ENCODE measurements at places on chromosomes 7 and 10. TPM values are rescaled to one million over a fixed set of nuclear protein-coding genes. Genes with fewer than 3 reads are reported as not detected.

The UCN3 gene
- not detected for total RNA-seq

The ABCC2 gene
- 0.66 TPM for total RNA-seq

DNA sequence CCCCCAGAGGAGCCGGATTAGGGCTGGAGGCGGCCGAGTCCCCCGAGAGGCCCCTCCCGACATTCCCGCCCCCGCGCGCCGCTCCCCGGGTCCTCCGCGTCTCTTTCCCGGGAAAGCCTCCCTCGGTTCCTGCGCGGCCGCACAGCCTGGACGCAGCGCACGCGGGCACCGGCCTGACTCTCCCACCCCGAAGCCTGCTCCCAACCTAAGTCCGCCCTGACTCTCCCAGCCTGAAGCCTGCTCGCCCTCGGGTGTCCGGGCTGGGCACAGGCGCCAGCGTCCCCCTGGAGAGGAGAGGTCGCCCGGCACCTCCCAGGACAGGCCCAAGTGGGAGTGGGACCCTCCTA is 441 bp upstream of the VENTX start:
- DNase-seq: no peak

The MPP7 gene
- total RNA-seq: 5.8 TPM

The TCAF2 gene
- 1.4 TPM for total RNA-seq

DNA sequence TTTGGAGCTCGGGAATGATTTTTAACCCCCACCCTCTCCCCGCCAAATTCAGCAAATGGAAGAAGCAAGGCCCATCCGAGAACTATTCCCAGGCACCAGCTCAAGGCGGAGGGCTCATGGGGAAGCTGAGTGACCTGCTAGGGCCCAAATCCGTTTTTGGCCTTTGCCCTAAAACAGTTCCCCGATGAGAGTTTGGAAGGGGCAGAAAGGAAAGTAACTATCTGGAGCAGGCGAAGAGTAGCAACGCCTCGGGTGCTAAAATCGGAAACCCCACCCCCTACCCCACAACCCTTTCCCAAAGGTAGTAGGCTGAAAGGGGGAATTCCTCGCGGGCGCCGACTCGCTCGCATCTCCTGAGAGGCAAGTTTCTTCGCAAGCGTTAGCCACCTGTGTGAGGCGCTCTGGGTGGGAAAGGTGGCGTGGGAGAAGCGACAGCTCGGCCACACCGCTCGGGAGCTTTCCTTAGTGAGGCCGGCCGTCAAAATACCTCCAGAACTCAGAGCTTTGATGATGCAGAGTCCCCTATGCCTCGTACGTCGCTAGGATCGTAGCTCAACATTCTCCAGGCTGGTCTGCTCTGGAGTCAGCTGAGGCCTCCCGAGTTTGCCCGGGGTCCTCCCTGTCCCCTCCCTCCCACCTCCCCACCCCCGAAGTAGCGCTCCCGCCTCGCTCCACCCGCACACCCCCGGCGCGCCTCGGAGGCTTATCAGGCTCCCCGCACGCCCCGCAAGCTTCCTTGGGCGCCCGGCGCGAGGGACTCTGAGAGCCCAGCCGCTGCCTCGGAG is 642 bp upstream of the PRKG1 start:
- DNase-seq: peak; percentile 10
